ENCODE measurements at places on chromosomes 7 and 10.

DNA sequence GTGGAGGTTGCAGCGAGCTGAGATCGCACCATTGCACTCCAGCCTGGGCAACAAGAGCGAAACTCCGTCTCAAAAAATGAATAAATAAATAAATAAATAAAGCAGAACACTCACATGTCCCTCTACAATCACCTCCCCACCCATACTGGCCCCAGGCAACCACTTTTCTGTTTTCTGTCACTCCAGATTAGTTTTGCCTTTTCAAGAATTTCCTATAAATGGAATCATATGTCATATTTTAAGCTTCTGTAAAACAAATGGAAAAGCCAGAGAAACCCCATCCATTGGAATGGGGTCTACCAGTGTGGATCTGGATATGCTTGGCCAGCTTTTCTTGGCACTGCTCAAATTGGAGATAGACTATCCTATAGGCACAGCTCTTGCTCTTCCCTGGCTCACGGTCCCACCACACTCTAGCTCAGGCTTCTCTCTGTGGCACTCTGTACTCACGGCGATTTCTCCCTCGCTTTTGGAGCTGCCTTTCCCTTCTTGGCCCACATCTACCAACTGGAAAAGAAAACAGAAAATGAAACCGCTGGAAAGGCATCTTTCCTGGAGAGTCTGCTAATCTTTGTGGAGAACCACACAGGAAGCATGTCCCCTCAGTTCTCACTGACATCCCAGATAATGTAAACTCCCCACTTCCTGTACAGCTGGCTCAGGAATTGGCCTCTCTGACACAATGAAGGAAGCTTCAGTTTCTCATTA is 210.1 kb downstream of the JCAD start:
- DNase-seq, result no peak

- no peak for DNase-seq
Measured at GRCh38 chr10:69614130-69614529, 15.9 kb upstream of the FAM241B start.

DNA sequence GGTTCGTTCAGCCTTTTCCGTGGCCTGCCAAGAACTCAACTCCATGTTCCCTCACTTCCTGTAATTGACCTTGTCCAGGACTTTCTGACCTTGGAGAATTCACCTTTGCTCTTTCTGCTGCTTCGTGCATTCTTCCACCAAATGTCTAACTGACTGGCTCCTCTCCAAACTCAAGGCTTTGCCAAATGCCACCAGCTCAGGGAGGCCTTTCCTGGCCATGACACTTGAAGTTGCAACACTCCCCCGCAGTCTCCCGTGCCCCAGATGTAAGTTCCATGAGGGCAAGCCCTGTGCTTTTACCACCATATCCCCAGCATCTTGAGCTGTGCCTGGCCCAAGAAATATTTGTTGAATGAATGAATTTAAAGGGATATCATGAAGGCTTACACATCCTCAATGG is 238.4 kb downstream of the ARHGAP21 start:
- DNase-seq, result no peak

DNA sequence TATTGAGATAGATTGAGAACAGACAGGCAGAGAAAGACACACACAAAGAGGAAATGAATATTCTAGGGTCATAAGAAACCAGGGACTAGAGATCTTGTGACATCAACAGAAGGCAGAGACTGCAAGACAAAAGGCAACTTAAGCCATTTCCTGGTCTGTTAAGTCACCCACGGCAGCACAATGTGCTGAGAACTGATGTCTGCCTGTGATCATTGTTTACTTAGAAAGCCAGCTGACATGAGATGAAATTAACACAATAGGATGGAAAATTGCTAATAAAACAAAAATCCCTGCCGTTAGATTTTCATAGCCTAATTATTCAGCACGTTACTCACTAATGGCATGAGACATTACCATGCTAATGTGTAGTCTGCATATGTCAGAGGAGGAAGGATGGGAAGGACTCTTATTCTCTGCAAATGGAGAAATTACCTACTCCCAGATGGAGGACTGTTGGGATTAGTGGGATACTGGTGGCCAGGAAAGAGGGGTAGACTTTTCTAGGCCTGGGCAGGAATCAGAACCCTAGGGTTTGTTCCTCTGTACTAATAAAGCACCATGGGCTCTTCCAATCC is 191.3 kb upstream of the PODXL start:
- no peak for DNase-seq

GRCh38 chr7:96136600-96137239 is 185.2 kb downstream of the SLC25A13 start:
- DNase-seq, result no peak

- DNase-seq, result no peak
Measured at GRCh38 chr10:122636953-122637352, 62.7 kb downstream of the C10orf120 start.

GRCh38 chr10:29977171-29977570 is 82.2 kb downstream of the JCAD start:
- no peak for DNase-seq

- DNase-seq, result no peak
Measured at GRCh38 chr7:135489791-135490190, 20.1 kb downstream of the CNOT4 start.

DNA sequence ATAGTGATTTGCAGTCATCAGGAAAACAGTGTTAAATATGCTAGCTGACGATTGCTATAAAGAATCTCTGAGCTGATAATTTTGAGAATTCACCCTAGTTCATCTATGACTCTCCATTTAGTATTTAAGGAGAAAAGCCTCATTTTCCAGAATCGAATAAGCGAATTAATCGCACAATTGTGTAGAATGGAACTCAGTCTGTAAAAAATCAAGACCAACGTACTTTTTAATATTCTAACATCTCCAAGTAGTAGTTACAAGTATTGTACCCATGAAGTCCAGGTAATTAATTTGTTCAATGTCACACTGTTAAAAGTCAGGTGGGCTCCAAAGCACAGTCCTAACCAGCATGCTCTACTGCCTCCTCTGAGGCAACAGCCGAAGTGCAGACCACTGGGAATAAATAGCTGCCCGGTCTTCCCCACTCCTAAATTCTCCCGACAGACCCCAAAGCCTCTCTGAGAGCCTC is 380 bp upstream of the AGBL3 start:
- DNase-seq, result no peak

GRCh38 chr10:124088915-124089314 is 4.5 kb downstream of the CHST15 start:
- no peak for DNase-seq

DNA sequence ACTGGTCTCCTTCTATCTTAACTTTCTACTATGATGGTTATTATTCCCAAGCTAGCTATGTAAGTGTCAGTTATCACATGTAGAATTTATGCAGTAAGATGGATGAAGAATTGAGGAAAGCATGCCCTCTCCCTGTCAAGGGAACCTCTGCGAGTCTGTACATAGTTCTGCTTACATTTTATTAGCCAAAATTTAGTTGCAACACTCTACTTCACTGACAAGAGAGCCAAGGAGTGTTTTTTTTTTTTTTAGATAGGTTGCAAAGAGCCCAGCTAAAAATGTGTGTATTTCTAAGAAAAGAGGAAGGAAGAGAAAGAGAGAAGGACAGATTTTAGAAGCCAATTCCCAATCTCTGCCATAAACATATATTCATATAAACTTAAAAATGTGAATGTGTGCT is 357.7 kb upstream of the LRRN3 start:
- no peak for DNase-seq

DNA sequence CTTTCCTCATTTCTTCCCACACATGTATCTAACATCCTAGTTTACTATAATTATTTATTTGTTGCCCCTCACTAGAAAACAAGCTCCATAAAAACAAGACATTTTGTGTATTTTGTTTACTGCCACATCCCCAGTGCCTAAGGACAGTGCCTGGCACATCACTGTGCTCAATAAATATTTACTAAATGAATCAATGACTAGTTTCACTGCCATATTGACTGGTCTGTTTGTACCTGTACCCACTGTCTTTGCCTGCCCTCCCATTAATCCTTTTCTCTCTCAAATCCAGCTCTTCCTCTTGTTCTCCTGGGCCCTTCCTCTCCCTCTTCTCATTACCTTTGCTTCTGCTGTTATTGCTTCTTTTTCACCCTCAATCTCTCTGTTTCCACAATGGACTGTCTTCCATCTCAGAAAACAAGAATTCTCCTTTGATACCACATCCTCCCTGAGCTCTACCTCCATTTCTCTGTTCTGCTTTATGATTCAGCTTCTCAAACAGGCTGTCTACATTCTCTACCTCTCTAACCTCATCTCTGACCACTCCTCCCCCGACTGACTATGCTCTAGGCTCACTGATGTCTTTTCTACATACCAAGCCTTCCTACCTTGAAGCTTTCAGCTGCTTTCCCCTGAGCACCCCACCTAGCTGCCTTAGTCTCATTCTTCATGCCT is 8.3 kb upstream of the FAM133B start:
- DNase-seq, result no peak
